ENCODE measurements at places on chromosomes 1 and 21. TPM values are rescaled to one million over a fixed set of nuclear protein-coding genes. Genes with fewer than 3 reads are reported as not detected.
A peak's percentile ranks its signal among the peaks of the same experiment; 100 is the strongest.

DNA sequence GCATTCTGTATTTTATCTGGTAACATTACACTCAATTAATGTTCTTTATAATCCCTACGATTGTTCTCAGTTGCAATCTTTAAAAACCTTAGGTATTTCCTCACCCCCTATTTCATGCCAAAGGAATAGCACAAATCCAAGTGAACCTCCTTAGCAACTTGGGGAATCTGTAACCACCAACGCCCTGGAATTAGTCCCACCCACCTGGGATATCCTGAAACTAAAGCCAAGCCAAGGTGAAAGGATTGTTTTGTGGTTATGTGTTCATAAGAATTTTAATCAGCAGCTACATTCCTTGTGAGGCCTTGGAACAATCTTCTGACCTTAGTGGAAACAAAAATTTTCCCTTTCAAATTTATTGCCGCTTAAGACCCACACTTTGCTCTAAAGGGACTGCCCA lies 908.7 kb downstream of the TTLL7 start:
- H3K4me1 ChIP-seq: peaks cover 4% of the 10 kb centered on the region
- H3K36me3 ChIP-seq: no peaks in the 10 kb centered on the region
- H3K4me3 ChIP-seq: no peak overlapping the region
- DNase-seq: no peak
- H3K27me3 ChIP-seq: no peaks in the 10 kb centered on the region
- no peak overlapping the region for H3K27ac ChIP-seq

- no peak overlapping the region for H3K4me3 ChIP-seq
- H3K36me3 ChIP-seq: no peaks in the 10 kb centered on the region
- DNase-seq: no peak
- no peaks in the 10 kb centered on the region for H3K27me3 ChIP-seq
- no peak overlapping the region for H3K27ac ChIP-seq
- H3K4me1 ChIP-seq: no peaks in the 10 kb centered on the region
Measured at GRCh38 chr1:10663678-10664035, 132.8 kb downstream of the CASZ1 start.

DNA sequence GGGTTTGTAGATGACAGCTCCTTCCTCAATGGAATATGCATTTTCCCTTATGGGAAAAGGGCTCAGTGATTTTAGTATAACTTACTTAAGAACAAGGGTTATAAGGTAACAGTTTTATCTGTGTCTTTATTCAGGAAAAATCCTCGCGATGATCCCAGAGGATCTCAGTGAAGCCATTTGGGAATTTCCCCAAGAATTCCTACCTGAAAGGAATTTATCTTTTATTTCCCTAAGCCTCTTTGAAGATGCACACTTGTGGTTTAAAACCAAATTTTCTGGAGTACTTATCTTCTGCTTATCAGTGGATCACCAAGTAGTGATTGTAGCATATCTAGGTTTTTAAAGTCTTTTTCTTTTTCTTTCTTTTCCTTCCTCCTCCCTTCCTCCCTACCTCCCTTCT lies 58.8 kb downstream of the AK4 start:
- H3K27ac ChIP-seq: no peak overlapping the region
- no peak for DNase-seq
- H3K27me3 ChIP-seq: no peaks in the 10 kb centered on the region

GRCh38 chr1:152191260-152191659 lies 32.2 kb upstream of the RPTN start:
- H3K27me3 ChIP-seq: no peaks in the 10 kb centered on the region
- H3K4me1 ChIP-seq: peaks cover 34% of the 10 kb centered on the region
- no peak overlapping the region for H3K4me3 ChIP-seq
- peak overlapping the region; percentile 65 for H3K27ac ChIP-seq
- DNase-seq: no peak
- no peaks in the 10 kb centered on the region for H3K36me3 ChIP-seq

DNA sequence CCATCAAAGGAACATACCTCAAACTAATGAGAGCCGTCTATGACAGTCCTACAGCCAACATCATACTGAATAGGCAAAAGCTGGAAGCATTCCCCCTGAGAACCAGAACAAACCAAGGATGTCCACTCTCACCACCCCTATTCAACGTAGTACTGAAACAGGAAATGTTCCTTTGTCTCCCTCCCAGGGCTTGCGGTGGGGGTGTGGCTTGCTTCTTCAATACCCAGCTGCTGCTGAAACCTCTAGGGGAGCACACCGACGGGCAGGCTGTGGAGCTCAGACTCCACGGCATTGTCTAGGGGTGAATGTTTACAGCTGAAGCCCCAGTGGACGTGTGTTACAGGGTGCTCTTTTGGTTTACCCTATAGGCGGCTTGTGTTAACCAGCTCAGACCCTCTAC lies 30.5 kb upstream of the B3GALT2 start:
- H3K4me1 ChIP-seq: peaks cover 5% of the 10 kb centered on the region
- H3K4me3 ChIP-seq: no peak overlapping the region
- DNase-seq: no peak
- no peak overlapping the region for H3K27ac ChIP-seq
- H3K27me3 ChIP-seq: no peaks in the 10 kb centered on the region

OLIG1 gene
- not detected for polyA plus RNA-seq

- H3K4me1 ChIP-seq: peaks cover 17% of the 10 kb centered on the region
- DNase-seq: peak; percentile 44
- peak overlapping the region; percentile 76 for H3K27ac ChIP-seq
- H3K4me3 ChIP-seq: no peak overlapping the region
Measured at GRCh38 chr21:38323721-38324531, 67.1 kb downstream of the KCNJ15 start.
